Activated CD8-positive, alpha-beta memory T cell treated with anti-CD3 and anti-CD28 coated beads, Interleukin-2, amount 10 ng/mL, durations not matched to agents 7 days and 5 days (primary cell): ENCODE measurements at places on chromosomes 12 and 14.

GRCh38 chr14:96421236-96421635, 29.3 kb downstream of the AK7 start:
- H3K27me3 ChIP-seq = peaks cover 8% of the 10 kb centered on the region
- no peak overlapping the region for H3K27ac ChIP-seq
- no peak overlapping the region for H3K4me3 ChIP-seq
- H3K4me1 ChIP-seq = peaks cover 9% of the 10 kb centered on the region
- DNase-seq = no peak
- H3K36me3 ChIP-seq = no peaks in the 10 kb centered on the region

- H3K4me3 ChIP-seq = no peak overlapping the region
- peaks cover 43% of the 10 kb centered on the region for H3K27me3 ChIP-seq
- H3K27ac ChIP-seq = no peak overlapping the region
- H3K36me3 ChIP-seq = no peaks in the 10 kb centered on the region
- DNase-seq = no peak
These were observed 8.4 kb downstream of the TCL1A start for GRCh38 chr14:95705518-95705917.

DNA sequence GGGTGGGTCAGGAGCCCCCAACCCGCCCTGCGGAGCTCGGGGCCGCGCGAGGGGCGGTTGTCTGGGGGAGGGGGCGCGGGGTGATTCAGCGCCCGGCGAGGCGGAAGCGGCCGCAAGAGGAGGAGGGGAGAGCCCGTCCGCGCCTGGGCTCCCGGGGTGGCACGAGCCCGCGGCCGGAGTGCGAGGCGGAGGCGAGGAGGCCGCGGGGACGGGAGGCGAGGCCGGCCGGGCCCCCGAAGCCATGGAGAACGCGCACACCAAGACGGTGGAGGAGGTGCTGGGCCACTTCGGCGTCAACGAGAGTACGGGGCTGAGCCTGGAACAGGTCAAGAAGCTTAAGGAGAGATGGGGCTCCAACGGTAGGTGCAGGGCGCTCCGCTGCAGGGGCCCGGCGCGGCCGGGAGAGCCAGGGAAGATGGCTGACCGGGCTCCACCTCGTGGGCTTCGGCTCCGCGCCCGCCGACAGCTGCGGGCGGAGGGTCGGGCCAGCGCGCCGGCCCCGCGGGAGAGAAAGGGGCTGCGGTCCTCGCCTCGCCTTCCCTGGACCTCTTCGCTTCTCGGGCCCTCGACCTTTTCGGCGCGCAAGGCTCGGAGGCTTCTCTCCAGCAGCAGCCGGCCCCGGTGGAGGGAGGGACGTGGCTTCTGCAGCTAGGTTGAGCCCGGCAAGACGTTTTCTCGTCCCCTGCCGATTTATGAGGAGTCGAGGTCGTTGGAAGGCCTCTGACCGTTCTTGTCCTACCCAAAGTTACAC, 677 bp downstream of the ATP2A2 start:
- H3K27me3 ChIP-seq = peaks cover 5% of the 10 kb centered on the region
- peak; percentile 70 for DNase-seq
- peaks cover 43% of the 10 kb centered on the region for H3K36me3 ChIP-seq
- H3K27ac ChIP-seq = peak overlapping the region; percentile 92
- H3K4me3 ChIP-seq = peak overlapping the region; percentile 98

GRCh38 chr14:85038526-85039352, 491.2 kb upstream of the FLRT2 start:
- no peaks in the 10 kb centered on the region for H3K4me1 ChIP-seq
- H3K36me3 ChIP-seq = no peaks in the 10 kb centered on the region
- no peak overlapping the region for H3K27ac ChIP-seq

DNA sequence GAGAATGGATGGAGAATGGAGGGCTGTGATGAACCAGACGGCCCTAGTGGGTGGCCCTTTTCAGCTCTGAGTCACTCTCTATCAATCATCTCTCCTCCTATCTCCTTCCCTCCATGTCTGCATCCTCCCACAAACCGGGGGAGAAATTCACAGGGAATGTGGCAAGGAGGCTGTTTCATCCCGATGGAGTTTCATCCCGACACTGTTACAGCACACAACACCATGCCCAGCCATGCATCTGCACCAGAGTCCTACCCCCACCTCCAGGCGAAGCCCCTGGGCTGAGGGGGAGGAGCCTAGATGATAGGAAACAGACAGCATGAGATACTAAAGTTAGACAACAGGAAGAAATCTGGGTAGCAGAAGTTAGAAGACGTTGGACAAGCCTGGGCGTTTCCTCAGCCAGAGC, 20.8 kb downstream of the SLC8B1 start:
- no peaks in the 10 kb centered on the region for H3K4me1 ChIP-seq
- DNase-seq = no peak
- H3K4me3 ChIP-seq = no peak overlapping the region
- peaks cover 17% of the 10 kb centered on the region for H3K36me3 ChIP-seq
- H3K27ac ChIP-seq = peak overlapping the region; percentile 13

DNA sequence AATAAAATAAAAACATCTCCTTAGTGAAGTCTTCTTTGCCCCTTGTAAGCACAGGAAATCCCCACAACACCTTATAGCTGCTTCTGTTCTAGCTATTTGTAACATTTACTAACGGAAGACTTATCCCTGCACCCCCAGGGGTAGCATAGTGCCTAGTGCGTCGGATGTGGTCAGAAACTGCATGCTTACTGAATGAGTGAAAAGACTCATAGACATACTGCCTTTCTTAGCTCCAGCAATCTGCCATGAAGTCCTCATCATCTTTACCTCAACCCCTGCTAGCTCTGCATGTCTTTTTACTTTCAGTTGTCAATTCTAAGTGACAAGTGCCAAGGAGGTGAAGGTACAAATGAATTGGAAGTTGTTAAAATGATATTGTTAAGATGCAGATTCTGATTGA, 12.9 kb downstream of the RIOX1 start:
- peaks cover 7% of the 10 kb centered on the region for H3K4me1 ChIP-seq
- no peak overlapping the region for H3K4me3 ChIP-seq
- DNase-seq = peak; percentile 60
- peak overlapping the region; percentile 72 for H3K27ac ChIP-seq
- no peaks in the 10 kb centered on the region for H3K27me3 ChIP-seq

DNA sequence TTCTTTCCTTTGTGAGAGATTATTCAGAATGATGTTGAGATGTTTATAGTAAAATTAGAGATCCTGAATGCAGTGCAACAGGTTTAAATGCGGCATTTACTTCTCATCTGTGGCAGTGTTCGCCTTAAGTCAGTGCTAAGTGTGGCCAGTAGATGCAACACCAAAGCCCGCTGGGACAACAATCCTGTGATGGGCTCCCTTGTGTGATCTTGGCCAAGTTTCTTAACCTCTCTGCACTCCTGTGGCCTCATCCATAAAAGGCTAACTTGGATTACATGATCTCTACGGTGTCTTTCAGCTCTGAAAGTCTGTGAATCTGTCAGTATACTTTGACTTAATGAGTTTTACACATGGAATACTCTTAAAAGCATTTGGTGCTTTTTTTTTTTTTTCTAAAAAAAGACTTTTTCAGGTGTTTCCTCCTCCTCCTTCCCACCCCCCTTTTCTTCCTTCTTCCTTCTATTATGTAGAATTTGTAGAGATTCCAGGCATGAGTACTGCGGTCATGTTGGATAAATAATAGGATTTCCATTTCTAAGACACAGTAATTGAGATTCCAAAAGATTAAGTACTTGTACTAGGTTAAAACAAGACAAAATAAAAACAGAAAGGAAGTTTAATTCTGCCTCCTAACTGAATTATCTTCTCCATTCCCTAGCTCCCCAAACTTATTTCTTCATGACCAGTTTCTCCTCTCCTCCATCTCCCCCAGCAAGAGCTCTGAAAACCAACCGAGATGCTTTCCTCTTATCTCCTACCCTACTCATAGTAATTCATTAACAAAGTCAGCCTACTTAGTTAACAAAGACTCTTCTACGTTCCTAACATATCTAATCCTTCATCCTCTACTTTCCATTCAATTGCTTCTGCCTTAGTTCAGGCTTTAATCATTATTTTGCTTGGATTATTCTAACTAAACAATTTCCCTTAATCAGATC, 42.2 kb upstream of the NAV3 start:
- H3K4me1 ChIP-seq = no peaks in the 10 kb centered on the region
- H3K27ac ChIP-seq = no peak overlapping the region
- H3K27me3 ChIP-seq = no peaks in the 10 kb centered on the region
- DNase-seq = no peak
- H3K36me3 ChIP-seq = no peaks in the 10 kb centered on the region

DNA sequence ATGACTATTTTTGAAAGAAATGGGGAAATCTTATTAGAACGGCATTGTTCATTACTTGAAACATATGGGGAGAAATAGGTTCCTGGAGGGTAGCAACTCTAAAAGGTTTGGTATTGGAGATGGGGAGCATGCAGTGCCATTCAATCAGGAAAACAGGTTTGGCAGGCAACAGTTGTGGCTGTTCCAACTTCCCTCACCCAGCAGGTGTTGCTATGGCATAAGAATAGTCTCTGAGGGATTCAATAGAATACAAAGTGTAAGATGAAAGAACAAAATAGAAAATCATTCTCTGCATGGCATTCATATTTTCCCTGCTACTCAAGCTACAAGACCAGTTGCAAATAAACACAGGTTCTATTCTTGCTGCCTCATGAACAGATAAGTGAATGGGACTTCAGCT, 393.3 kb upstream of the RPL10L start:
- no peak overlapping the region for H3K27ac ChIP-seq
- H3K4me3 ChIP-seq = no peak overlapping the region
- H3K4me1 ChIP-seq = no peaks in the 10 kb centered on the region
